ENCODE measurements at places on chromosomes 16 and 17.
A peak's percentile ranks its signal among the peaks of the same experiment; 100 is the strongest.

GRCh38 chr17:15999974-16000827 lies 577 bp downstream of the TTC19 start:
- peak; percentile 39 for DNase-seq

GRCh38 chr16:68859828-68860227 lies 16.5 kb downstream of the TANGO6 start:
- DNase-seq: no peak

- no peak for DNase-seq
These were observed 300.9 kb upstream of the ASIC2 start for GRCh38 chr17:33593991-33594390.

DNA sequence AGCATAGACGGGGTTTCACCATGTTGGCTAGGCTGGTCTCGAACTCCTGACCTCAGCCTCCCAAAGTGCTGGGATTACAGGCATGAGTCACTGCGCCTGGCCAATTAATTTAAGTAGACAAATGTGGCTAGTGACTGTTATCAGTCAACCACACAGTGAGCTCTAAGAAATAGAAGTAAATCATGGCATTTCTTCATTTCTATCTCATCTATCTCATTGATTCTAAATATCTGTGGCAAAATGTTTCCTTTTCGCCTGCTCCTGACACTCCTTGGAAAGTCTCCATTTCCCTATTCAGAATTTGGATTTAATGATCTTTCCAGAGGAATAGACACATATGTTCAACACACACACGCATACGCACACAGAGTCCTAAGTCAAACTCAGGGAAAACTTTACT lies 81.3 kb downstream of the HIC1 start:
- peak; percentile 63 for DNase-seq

DNA sequence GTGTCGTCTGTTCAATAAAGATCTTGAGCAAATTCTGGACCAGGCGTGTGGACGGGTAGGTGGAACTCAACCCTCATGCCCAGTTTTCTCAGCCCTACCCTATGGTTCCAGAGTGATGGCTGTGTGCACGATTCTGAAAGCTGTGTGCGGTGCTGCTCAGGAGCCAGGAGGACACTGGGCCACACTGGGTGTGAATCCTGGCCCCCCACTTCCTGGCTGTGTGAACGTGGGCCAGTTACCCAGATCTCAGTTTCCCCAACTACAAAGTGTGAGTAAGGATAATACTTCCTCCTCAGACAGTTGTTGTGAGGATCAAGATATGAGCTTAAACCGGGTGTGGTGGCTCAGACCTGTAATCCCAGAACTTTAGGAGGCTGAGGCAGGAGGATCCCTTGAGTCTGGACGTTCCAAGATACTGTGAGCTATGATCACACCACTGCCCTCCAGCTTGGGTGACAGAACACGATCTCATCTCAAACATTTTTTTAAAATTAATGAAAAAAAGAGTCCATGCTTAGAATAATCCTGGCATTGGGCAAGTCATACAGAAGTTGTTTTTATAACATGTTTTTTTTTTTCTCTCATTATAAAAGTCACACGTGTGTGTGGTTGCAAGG lies 14.7 kb upstream of the MPRIP start:
- no peak for DNase-seq

GRCh38 chr16:55330781-55331647 lies 7.0 kb downstream of the IRX6 start:
- no peak for DNase-seq

DNA sequence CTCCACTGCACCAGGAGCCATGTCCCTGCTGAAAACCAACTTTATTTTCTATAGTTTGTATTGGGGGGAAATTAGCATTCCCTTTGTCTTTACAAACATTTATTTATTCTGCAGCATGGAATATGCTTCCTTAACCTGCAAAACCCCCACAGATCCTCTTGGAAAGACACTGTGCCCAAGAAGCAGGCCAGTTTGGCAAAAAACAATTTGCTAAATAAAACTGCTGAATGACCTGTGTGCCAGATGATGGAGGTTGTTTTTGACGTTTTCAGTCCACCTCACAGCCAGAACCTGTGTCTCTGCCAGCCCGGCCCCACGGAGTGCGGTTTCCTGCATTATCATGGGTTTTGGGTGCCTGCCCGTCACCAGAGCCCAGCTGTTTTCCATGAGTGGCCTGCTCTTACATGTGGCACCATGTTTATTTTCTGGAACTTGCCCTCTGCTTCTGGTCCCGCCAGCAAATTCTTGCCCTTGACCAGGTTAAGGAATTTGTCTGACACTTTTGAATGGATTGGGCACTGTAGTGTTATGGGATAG lies 26.4 kb downstream of the ORC6 start:
- DNase-seq: no peak

DNA sequence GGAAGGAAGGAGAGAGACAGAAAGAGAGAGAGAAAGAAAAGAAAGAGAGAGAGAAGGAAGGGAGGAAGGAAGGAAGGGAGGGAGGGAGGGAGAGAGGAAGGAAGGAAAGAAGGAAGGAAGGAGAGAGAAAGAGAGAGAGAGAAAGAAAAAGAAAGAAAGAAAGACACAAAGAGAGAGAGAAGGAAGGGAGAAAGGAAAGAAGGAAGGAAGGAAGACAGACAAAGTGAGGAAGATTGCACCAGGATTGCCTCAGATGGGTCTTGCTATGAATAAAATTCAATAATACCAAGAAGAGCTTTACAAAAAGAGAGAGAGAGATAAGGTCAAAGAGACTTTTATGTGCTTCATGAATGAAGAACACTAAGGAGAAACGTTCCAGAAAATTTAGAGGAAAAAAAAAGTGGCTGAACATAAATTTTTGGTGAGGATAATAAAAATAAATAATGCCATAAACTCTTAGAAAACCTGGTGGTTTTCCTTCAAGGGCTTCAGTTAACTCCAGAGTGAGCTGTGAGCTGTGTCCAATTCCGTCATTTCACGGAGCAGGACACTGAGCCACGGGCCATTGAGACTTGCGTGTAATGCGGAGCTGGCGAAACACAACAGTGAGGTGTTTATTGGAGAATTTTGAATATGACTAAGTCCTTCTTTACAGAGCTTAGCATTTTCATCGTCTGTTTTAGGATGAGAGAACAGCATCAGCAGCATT lies 72.7 kb upstream of the TNRC6C start:
- no peak for DNase-seq

DNA sequence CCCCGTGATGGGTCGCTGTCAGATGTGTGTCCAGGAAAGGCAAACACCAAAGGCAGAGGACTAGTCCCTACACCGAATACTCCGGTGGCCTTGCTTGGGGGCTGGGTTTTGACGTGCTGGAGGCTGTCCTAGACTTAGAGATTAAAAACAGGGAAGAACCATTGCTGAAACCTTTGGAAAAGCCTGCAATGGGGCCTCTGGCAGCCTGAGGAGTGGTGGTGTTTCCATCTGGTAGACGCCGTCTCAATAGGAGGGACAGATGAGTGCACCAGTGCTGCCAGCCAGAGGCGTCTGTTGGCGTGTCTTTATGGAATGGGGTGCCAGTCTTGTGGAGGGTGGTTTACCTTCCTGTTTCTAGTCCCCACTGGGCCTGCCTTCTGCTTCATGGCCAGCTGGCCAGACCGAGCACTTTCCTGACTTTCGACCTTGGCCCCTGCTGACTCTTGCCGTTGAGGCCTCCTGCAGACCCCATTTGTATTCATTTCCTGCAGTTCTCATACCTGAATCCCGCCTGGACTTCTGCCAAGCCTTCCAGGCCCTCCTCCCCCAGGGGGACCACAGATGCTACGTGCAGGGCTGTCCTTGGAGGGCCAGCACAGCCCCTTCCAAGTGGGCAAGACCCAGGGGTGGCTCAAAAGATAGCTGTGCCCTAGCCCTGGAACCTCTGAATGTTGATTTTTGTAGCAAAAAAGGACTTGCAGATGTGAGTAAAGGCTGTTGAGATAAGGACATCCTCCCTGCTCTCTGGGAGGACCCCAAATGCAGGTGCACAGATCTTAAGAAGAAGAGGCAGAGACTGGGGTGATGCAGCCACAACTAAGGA lies 1.9 kb upstream of the DNASE1 start:
- no peak for DNase-seq

DNA sequence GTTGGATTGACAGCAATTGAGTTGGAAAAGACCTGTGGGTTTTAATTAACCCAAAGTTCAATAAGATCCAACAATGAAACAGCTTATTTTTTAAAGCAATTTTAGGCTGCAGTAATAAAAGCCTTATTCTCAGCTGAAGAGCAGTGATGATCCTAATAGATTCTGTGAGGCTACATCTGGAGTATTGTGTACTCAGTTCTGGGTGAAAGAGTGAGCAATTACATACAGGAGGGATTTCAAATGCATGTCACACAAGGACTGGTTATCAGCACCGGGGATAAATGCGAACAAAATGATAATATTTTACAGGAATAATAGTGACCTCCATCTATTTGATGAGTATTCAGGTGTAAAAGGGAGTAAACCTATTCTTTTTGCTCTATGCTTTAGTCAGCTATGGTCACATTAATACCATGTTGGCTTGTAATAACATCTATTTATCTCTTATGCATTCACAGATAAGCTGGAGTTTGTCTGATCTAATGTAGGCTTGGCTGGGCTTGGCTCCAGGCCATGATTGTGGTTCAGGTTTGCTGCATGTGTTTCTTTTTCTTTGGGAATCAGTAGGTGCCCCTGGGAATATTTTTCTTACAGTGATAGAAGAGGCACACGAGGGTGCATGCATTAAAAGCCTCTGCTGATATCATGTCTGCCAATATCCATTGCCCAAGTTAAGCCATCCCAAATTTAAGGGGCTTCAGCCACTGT lies 22.2 kb upstream of the TOX3 start:
- DNase-seq: no peak

GRCh38 chr17:11387610-11388009 lies 146.6 kb downstream of the SHISA6 start:
- no peak for DNase-seq

DNA sequence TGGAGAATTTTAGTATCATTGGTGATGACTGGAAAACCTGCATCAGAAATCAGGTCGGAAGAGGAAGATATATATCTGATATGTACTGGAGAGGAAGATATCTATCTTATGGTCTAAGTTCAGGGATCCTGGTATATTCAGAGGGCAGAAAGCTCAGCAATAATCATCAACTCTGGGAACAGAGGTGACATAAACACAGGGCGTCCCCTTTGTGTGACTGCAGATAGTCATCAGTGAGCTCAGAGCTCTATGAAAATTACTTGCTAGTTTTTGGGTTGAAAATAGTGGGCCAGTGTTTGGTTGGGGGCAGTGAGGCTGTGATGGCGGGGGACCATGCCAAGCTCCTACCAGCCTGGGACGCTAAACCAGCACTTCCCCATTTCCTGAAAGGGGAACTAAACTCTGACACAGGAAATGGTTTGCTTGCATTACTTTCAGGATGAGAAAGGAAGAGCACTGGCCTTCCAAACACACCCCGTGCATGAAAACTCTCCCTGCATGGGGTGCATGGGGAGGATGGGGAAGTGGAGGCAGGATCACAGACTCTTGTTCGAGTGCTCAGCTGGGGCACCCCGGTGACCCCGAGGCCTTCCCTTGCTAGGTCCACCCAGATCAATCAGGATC lies 15.8 kb downstream of the NOD2 start:
- DNase-seq: no peak

- DNase-seq: no peak
These were observed 2.9 kb downstream of the C17orf67 start for GRCh38 chr17:56830726-56831368.

DNA sequence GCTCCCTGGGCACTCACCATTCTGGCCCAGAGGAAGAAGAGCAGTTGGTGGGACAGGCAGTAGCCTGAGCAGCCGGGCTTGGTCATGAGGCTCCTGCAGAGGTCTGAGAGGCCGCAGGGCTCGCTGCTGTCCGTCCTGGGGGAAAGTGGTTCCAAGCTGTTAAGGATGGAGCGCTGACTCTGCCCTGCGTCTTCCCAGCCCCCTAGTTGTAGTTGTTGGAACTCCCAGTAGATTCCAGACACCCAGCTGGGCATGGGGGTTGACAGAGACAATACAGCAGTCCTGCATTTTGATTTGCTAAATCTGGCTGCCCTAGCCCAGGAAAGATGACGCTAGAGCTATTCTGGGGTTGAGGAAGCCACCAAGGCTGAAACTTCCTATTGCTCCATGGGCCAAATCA lies 7.3 kb downstream of the C16orf89 start:
- peak; percentile 12 for DNase-seq

DNA sequence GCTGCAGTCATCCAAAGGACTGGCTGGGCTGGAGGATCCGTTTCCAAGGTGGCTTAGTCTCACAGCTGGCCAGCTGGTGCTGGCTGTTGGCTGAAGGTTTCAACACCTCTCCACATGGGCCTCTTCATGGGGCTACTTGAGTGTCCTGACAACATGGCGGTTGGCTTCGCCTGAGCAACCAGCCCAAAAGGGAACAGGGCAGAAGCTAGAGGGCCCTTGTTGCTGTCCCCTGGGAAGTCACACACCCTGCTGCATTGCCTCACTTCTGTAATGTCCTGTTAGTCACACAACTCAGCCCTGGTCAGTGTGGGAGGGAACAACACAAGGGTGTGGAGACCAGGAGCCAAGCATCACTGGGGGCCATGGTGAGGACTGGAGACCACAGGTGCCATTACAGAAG lies 36.6 kb downstream of the C16orf78 start:
- DNase-seq: no peak

GRCh38 chr16:55019419-55020131 lies 88.9 kb downstream of the IRX5 start:
- DNase-seq: no peak
